ENCODE measurements at places on chromosomes 6 and 20. TPM values are rescaled to one million over a fixed set of nuclear protein-coding genes. Genes with fewer than 3 reads are reported as not detected.
A peak's percentile ranks its signal among the peaks of the same experiment; 100 is the strongest.

- no peak overlapping the region for H3K4me3 ChIP-seq
- H3K4me1 ChIP-seq: no peaks in the 10 kb centered on the region
- H3K27ac ChIP-seq: no peak overlapping the region
- H3K36me3 ChIP-seq: no peaks in the 10 kb centered on the region
These were observed 56.9 kb upstream of the NXT1 start for GRCh38 chr20:23293689-23294088.

DNA sequence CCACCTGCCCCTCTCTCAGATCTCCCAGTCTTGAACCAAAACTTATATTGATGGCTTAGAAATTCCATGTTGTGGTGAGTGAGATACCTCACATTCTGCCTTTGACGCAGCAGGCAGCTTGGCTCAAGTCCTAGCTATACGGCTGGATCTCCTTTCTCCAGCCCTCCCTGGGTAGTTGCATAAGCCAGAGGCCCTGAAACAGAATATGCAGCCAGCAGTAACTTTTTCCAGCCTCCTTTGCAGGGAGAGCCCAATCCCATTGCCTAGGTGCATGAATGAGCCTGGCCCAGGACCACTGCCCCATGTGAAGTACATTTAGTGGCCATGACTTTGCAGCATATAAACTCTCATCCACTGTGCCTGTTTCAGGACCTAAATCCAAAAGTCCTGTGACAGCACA is 202.2 kb upstream of the CDYL start:
- H3K4me1 ChIP-seq: no peaks in the 10 kb centered on the region
- no peak for DNase-seq
- no peaks in the 10 kb centered on the region for H3K27me3 ChIP-seq
- H3K4me3 ChIP-seq: no peak overlapping the region
- no peak overlapping the region for H3K27ac ChIP-seq

- H3K4me1 ChIP-seq: peaks cover 17% of the 10 kb centered on the region
- H3K27ac ChIP-seq: no peak overlapping the region
- H3K27me3 ChIP-seq: no peaks in the 10 kb centered on the region
- peak overlapping the region; percentile 13 for H3K4me3 ChIP-seq
- DNase-seq: no peak
These were observed 1.5 kb upstream of the SLC2A4RG start for GRCh38 chr20:63737945-63738686.

- peaks cover 2% of the 10 kb centered on the region for H3K4me1 ChIP-seq
- no peak for DNase-seq
- no peaks in the 10 kb centered on the region for H3K27me3 ChIP-seq
- H3K4me3 ChIP-seq: no peak overlapping the region
- H3K27ac ChIP-seq: no peak overlapping the region
- no peaks in the 10 kb centered on the region for H3K36me3 ChIP-seq
These were observed 138.7 kb downstream of the FOXO3 start for GRCh38 chr6:108699290-108700041.

DNA sequence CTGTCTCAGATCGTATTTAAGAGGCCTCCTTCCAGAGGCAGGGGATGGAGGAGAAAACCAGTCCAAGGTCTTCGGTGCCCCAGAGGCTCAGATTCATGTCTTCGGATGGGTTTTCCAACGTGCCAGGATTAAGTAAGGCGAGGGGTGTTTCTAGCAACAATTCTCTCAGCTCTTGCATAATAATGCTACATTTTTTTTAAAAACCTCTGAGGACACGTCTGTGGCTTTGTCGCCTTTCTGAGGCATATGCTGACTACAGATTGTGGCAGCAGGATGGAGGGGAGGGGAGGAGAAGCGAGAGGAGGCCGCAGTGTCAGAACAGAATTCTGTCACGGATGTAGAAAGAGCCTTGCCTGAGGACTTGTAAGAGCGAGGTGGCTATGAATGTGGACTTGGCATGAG is 17.7 kb upstream of the CCDC167 start:
- H3K4me3 ChIP-seq: peak overlapping the region; percentile 38
- peak; percentile 70 for DNase-seq
- H3K36me3 ChIP-seq: no peaks in the 10 kb centered on the region
- H3K27ac ChIP-seq: peak overlapping the region; percentile 87

DNA sequence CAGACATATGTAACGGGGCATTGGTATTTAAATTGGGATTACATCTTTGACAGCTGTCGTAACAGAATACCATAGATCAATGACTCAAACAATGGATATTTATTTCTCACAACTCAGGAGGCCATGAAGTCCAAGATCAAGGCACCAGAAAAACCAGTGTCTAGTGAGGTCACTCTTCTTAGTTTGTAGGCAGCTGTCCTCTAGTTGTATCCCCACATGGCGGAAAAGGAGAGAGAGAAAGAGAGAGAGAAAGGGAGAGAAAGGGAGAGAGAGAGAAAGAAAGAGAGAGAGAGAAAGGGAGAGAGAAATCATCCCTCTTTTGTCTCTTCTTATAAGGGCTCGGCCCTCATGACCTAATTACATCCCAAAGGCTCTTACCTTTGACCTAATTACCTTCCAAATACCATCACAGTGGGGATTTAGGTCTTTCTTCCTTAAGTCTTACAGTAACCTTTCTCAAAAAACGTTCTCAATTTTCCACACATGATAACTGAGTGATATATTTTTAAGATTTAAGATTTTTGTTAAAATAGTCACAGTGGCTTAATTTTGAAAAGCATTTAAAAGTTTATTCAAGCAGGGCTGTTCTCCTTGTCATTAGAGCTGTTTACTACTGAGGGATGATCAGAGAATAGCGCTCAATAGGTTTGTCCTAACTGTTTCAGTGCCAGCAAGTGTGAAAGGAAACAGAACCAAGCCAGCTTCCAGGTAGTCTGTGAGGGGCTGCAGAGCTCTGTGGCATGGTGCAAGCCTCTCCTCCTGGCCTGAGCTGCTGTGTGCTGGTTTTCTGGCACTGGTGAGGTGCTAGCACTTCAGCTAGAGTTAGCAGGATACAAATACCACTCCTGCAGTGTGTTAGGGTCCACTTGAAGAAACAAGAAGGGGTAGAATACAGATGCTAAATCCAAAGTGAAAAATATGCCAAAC is 79.0 kb downstream of the IMPG1 start:
- no peaks in the 10 kb centered on the region for H3K27me3 ChIP-seq
- DNase-seq: no peak
- no peak overlapping the region for H3K4me3 ChIP-seq
- H3K27ac ChIP-seq: no peak overlapping the region

- no peaks in the 10 kb centered on the region for H3K4me1 ChIP-seq
- no peaks in the 10 kb centered on the region for H3K36me3 ChIP-seq
- H3K27ac ChIP-seq: no peak overlapping the region
- no peak for DNase-seq
- no peaks in the 10 kb centered on the region for H3K27me3 ChIP-seq
These were observed 372.9 kb downstream of the SAMD5 start for GRCh38 chr6:147881432-147881831.

GRCh38 chr6:4351520-4352321 is 216.3 kb upstream of the ECI2 start:
- H3K36me3 ChIP-seq: no peaks in the 10 kb centered on the region
- no peaks in the 10 kb centered on the region for H3K4me1 ChIP-seq
- H3K27me3 ChIP-seq: no peaks in the 10 kb centered on the region
- no peak overlapping the region for H3K4me3 ChIP-seq
- H3K27ac ChIP-seq: no peak overlapping the region
- DNase-seq: no peak

DNA sequence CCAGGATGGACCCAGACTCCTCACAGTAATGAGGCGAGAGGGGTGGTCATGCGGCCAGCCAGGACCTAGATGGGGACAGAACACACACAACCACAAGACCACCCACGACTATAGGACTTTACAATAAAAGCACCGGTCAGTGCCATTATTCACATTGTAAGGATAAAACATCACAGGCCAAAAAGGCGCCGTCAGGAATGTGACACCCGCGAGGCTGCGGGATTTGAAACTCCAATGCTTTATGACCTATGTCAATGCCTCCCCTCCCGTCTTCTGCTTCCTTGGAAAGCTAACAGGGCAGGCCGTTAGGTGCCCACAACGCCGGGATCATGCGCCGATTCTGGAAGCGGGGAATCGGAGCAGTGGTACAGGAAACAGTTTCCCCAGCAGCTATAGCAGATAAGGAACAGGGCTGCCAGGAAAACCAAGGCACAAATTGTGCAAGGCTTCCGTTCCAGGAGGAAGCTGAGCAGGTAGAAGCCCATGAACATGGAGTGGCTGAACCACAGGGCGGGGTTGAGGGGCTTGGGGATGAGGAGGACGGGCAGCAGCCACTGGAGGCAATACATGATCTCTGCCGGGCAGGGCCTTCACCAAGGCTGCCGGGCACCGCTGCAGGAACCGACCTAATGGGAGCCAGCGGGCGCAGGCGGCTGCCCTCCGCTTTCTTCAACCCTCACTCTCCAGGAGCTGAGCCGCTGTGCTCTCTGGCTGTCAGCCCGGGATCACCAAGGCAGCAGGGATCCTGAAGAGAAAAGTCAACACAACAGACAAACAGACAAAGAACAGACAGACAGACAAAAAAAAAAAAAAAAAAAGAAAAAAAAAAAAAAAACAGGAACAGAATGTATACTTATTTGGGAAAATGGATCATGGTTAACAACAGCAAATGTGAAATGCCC is 2.2 kb upstream of the NNAT start:
- peaks cover 4% of the 10 kb centered on the region for H3K4me1 ChIP-seq
- peaks cover 5% of the 10 kb centered on the region for H3K27me3 ChIP-seq
- H3K27ac ChIP-seq: no peak overlapping the region
- DNase-seq: no peak
- no peak overlapping the region for H3K4me3 ChIP-seq
- H3K36me3 ChIP-seq: peaks cover 10% of the 10 kb centered on the region

DNA sequence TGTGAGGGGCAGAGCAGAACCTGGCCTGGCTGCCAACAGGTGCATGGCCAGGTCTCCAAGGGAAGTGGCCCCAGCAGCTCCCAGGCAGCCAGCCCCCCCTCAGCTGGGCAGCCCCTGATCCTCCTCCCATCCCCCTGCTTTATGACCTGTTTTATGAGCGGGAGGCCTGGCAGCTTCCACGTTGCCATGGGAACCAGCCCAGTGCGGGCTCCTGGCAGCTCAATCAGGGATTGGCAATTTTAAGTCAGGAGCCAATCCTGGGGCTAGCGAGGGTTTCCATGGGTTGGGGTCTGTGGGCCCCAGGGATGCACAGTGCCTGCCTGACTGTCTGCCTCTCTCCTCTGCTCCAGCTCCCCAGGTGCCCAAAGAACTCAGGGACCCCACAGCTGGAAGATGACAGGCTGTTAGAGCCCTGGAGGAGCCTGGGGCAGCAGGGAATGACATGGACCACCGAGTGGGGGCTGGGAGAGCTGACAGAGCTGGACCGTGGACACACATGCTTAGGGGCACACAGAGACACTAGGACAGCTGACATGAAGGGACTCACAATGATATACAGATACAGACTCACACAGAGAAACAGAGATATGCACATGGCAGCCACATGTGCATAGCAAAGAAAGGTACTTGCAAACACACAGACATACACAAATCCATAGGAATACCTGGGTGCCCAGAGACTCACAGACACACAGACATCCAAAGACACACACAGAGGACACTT is 56.5 kb upstream of the SIRPA start:
- DNase-seq: no peak
- no peak overlapping the region for H3K4me3 ChIP-seq
- no peak overlapping the region for H3K27ac ChIP-seq

GRCh38 chr6:149563928-149564325 is 2.2 kb upstream of the GINM1 start:
- DNase-seq: no peak
- H3K36me3 ChIP-seq: no peaks in the 10 kb centered on the region
- no peak overlapping the region for H3K27ac ChIP-seq
- H3K27me3 ChIP-seq: peaks cover 15% of the 10 kb centered on the region

DNA sequence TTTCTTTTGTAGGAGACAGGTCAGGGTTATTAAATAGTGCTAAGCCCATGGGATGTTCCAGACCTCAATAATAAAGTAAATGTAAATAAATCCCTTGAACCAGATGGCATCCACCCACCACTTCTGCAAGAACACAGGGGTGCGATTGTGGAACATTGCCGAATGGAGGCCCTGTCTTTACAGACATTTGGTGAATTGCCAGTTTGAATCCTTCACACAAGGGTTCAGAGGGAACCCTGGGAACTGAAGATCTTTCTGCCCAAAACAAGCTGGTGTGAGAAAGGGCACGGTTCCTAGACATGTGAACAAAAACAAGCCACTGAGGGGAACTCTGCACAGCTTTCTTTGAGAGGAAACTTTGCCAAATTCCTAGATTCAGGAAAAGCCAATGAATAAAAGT is 30.2 kb upstream of the RNF8 start:
- no peak overlapping the region for H3K4me3 ChIP-seq
- no peaks in the 10 kb centered on the region for H3K27me3 ChIP-seq
- DNase-seq: no peak
- peaks cover 31% of the 10 kb centered on the region for H3K36me3 ChIP-seq
- no peak overlapping the region for H3K27ac ChIP-seq

- no peaks in the 10 kb centered on the region for H3K36me3 ChIP-seq
- peaks cover 2% of the 10 kb centered on the region for H3K27me3 ChIP-seq
- H3K27ac ChIP-seq: no peak overlapping the region
- DNase-seq: no peak
These were observed 122.8 kb upstream of the BCLAF1 start for GRCh38 chr6:136412410-136412809.

The MYLK2 gene
- total RNA-seq: 0.51 TPM

The HTR1E gene
- total RNA-seq: not detected

The RBL1 gene
- total RNA-seq: 49.1 TPM

The STX11 gene
- total RNA-seq: 19.7 TPM

The PTK7 gene
- 3.7 TPM for total RNA-seq

The FOXQ1 gene
- total RNA-seq: not detected

The CDSN gene
- not detected for total RNA-seq

The FILIP1 gene
- not detected for total RNA-seq

The OTOR gene
- total RNA-seq: not detected

The TP53TG5 gene
- not detected for total RNA-seq

The KCNK15 gene
- total RNA-seq: 0.34 TPM

The FHL5 gene
- not detected for total RNA-seq

The RFX6 gene
- not detected for total RNA-seq

The PDYN gene
- not detected for total RNA-seq

Measured in activated T-helper 2 cell treated with anti-CD3 and anti-CD28 coated beads, Interferon-gamma antibody, Interleukin-2, Interleukin-4, amounts not matched to agents 10 μg/mL and 5 μg/mL and 100 μg/mL, durations not matched to agents 14 hours and 24 hours and 36 hours (primary cell).